ENCODE measurements at places on chromosomes 4 and X.
A peak's percentile ranks its signal among the peaks of the same experiment; 100 is the strongest.

- DNase-seq, result no peak
Measured at GRCh38 chrX:119402588-119402987, 3.5 kb downstream of the SLC25A43 start.

DNA sequence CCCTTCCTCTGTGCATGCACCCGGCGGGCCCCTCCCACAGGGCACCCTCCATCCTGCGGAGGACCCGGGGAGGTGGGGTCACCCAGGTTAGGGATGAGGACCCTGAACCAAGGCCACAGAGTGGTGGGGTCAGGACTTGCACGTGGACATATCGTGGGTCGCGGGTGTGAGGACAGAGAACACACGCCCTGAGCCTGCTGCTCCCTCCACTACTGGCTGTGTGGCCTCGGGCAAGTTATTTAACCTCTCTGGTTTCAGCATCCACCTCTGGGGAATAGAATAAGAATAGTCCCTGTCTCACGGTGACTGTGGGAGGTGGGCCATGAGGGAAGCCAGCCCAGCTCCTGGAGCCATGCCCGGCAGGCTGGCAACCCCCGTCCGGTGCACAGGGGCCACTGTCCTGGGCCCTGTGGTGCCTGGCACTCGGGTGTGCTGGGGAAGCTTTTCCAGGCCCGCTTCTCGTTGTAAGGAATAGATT, 5.1 kb downstream of the PSAPL1 start:
- no peak for DNase-seq

GRCh38 chrX:23251043-23251442, 83.6 kb upstream of the PTCHD1 start:
- DNase-seq, result no peak

DNA sequence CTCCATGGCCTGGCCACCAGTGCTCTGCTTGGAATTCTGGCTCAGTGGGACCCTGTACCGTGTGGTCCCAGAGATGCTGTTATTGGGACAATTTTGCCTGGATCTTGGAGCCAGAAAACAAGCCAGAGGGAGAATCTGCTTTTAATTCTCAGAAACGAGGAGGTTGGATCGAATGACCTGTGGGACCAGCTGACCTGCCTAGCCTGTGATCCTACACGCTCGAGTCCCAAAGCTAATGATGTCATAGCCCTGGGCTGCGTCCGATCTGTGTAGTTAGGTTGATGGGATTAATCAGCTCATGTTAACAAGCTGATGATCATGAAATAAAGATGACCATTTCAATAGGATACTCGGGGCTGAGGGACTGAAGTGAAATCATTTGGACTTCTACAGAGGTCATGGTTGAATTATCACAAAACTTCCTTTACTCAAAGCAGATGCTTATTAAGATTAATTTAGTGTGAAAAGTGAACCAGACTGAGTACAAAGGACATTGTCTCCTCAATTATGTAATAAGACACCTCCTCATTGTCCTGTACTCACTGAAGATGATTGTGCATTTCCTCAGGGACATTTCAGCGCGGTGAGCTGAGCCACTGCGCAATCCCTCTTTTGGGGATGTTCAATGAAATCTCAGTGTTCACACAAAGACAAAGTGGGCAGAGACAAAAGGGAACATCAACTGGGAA, 51.9 kb upstream of the STX18 start:
- no peak for DNase-seq

DNA sequence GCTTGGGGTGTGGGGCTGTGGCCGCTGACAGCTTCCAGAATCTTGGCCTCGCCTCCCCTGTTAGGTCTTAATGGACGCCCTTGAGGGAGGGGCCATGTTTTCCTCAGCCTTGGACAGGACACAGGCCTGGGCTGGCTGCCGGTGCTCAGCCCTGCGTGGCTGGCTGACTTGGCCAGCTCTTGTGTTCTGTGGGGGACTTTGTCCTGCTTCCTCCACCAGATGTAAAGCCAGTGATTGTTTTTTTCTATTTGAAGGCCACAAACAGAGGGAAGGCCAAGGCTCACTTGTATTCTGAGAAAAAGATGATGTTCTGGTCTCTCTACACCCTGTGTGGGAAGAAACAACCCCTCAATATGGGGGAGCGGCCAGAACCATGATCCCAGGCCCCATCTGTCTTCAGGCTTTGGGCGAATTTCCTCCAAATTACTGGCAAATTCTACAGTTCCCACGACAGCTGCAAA, 71.3 kb downstream of the HTRA3 start:
- DNase-seq, result no peak

DNA sequence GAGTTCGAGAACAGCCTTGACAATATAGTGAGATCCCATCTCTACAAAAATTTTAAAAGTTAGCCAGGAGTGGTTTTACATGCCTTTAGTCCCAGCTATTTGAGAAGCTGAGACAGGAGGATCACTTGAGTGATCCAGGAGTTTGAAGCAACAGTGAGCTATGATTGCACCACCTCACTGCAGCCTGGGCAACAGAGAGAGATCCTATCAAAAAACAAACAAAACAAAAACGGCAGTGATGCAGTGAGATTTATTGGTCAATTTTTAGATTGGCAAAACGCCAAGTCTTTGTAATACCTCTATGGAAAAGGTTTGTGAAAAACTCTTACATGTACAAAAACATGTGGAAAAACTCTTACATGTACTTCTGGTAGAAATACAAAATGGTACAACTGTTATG, 91.3 kb downstream of the PTPN13 start:
- DNase-seq, result no peak

- DNase-seq, result peak; percentile 9
Measured at GRCh38 chrX:102835504-102836146, 101.4 kb upstream of the RAB40AL start.

DNA sequence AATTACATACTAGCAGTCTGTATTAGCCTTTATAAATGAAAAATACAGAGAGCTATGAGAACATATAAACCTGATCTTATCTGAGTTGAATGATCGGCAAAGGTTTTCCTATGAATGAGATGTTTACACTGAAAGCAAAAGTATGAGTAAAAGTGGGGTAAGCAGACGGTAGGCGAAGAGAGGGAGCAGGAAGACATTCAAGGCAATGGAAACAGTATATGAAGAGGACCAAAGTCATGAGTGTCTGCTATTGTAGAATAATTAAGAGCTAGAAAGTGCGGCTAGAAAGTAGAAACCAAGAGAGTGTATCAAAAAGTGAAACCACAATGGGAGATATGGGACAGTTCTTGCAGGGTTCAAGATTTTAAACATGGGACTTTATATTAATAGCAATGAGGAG, 67.0 kb upstream of the TMLHE start:
- no peak for DNase-seq

GRCh38 chr4:52750819-52751486, at the start of gene ERVMER34-1:
Gene ERVMER34-1, minus strand, starts transcription at chr4:52751425. Its CDS starts 5,905 bp downstream, at chr4:52745520.
- DNase-seq, result peak; percentile 3

- no peak for DNase-seq
Measured at GRCh38 chr4:140185412-140186081, 31.6 kb upstream of the MAML3 start.

GRCh38 chrX:27600686-27601085, 10.5 kb downstream of the DCAF8L2 start:
- no peak for DNase-seq

DNA sequence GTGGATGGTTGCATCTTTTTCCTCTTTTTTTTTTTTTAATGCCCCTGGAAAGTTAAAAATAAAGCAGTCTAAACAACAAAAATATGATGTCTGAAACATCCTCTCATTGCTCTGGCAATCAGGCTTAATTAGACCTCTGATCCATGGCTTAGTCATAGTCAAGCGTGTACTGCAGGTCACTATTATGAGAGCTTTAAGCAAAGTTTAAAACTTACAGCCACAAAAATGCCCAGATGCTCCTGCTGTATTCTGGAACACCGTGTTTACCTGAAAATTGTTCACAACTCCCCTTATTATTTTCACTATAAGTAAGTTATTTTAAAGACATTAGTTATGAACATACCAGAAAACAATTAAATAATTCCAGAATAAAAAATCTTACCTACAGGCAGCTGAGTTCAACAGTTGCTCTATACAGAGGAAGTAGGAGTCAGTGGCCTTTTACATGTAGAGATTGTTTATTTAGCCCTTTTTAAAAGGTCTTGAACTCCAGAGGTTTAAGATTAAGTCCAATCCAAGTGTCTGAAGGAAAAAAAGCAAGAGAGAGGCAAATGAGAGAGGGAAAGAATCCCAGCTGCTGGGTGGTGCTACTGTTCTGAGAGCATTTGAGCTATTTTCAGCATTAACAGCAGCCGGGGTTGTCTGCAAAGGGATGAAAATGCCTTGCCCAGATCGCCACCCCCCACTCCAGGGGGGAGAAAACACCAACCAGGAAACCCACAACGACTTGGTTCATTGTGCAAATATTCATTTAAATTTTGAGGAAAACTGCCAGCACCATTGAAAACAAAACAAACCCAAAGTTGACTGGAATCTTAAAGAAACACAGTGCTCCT, 36.9 kb downstream of the SORBS2 start:
- DNase-seq, result no peak

DNA sequence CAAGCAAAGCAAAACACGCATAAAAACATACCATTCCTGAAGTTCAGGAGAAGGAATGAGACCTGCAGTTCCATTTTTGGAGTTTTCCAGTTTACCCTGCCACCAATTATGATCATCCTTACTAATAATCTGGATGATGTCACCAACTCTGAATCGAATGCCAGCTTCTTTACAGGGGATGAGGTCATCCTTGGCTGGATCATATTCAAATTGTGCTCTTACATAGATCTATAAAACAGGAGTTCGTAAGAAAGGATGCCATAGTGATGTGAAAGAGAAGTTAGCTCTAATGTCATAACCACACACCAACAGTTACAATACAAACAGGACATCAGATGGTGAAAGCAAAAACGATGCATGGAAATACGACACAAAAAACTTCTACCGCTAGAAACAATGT, 106.5 kb downstream of the NYX start:
- DNase-seq, result no peak

DNA sequence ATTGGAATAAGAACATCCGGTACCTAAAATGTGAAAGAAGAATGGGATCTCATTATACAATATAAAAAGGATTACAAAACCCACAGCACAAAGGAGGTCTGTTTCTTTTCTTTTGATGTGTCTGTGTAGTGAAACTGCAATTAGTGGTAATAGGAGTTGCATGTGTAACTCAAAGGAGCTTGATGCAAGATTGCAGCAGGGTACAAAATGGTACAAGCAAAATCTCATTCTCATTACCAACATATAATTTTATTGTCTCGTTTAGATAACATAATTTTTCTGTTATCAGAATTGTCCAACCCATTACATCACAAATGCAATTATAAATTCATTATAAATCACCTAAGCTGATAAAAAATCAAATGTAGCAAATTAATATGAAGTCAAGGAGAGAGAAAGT, 47.1 kb upstream of the CCSER1 start:
- no peak for DNase-seq

- no peak for DNase-seq
Measured at GRCh38 chr4:2673157-2673556, 83.0 kb downstream of the TNIP2 start.

GRCh38 chr4:16674082-16674481, 224.4 kb downstream of the LDB2 start:
- no peak for DNase-seq

- DNase-seq, result no peak
Measured at GRCh38 chrX:143462696-143463095, 54.6 kb downstream of the SPANXN3 start.

DNA sequence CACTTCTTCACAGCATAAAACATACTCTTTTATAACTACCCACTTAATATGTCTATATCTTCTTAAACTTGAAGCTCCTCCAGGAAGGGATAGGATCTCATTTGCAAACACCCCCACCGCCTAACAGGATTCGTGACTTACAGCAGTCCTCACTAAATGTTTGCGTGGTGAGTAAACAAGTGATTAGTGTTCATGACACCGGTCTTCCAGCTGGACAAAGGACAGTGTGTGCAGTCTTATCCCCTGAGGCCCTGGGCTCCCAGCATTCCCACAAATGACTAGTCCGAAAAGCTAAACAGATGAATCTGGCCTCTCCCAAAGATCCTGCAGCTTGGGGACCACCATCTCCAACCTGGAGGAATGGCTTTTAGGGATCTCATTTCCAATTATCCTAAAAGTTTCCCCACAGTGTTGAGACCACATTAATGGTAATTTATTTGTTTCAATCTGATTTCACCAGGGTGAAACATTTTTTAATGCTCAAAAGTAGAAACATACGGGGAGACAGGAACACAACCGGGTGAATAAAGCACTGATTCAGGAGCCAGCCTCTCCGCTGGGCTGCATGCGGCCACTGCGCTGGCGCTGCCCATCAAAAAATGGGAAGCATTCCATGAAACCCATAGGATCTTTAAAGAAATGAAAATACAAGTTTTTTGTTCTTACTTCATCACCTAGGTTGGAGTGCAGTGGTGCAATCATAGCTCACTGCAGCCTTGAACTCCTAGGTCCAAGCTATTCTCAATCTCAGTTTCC, 69.2 kb downstream of the HADH start:
- no peak for DNase-seq

GRCh38 chr4:170242471-170242870, 152.7 kb upstream of the AADAT start:
- DNase-seq, result no peak

Measured in activated CD4-positive, alpha-beta T cell treated with anti-CD3 and anti-CD28 coated beads, Interleukin-2, amount 50 U/mL, for 48 hours (primary cell).